Activated CD4-positive, alpha-beta T cell treated with anti-CD3 and anti-CD28 coated beads, Interleukin-2, amount 50 U/mL, for 24 hours (primary cell): ENCODE measurements at places on chromosomes 4 and X.

GRCh38 chr4:121228848-121229247 lies 64.7 kb upstream of the TNIP3 start:
- DNase-seq, result no peak

DNA sequence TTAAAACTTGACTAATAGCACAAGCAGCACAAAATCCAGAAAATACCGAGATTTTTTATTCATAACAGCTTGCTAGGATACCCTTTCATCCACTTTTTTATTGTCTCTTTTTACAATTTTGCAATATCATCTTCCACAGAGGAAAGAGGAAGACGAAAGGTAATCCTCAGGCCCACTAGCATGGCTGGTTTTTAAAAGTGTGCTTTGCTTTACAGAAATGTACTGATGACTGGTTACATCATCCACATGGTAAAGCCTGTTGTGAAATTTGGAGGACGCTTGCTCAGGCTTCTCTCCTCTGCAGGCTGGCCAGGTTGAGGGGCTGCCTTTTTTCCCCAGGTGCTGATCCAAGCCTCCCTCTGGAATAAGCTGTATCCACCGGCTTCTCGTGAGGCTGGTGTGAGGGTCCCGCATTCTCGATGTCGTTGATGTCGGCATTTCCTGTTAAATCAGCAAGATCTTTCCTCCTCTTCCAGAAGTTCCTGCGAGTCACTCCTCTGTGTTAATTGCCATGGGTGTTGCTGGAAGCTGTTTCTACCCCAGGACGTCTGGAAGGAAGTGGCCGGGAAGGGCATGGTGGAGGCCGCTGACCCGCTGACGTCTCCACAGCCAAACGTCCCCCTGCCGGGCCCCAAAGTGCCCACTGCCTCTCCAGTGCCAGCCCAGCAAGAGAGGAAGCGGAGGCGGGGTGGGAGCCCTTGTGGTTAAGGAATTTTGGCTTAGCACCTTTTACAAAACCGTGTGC lies 5.8 kb upstream of the DGKQ start:
- no peak for DNase-seq

GRCh38 chr4:14620567-14621141 lies 381.6 kb upstream of the CPEB2 start:
- no peak for DNase-seq

- DNase-seq, result no peak
Measured at GRCh38 chr4:106172861-106173260, 143.1 kb downstream of the TBCK start.

GRCh38 chr4:100828986-100829685 lies 311.3 kb upstream of the EMCN start:
- DNase-seq, result no peak

DNA sequence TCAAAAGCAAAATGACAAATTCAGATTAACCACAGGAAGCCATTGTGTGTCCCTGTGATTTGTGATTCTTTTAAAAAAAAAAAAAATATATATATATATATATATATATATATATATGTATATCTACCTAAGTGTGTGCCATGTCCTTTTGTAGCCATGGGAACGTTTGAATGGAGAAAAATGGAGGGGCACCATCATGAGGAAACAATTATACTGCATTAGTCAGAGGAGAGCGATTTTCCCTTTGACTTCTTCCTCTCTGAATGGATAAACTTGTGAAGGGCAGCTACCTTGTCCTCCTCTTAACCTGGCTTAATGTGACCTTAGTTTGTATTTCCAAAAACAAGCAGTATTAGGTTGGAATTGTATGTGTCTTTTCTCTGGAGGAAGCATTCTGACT lies 23.3 kb upstream of the CBLL2 start:
- DNase-seq, result no peak

DNA sequence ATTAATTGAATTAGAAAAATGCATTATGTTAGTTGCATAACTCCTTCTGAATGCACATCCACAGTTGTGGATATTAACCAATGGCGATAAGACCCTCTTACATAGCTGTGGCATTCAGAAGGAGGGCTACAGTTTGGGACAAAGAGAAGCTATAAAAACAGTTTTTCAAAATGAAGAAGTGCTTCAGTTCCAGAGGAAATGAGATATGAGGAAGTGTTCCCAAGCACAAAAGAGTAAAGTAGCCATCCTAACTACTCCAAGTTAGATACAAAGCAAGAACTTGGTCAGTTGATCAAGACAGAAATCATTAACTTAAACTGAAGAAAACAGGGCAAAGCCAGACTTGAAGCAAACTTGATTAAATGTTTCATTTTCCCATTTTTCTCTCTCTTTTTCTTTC lies 17.2 kb upstream of the ADGRL3 start:
- no peak for DNase-seq

DNA sequence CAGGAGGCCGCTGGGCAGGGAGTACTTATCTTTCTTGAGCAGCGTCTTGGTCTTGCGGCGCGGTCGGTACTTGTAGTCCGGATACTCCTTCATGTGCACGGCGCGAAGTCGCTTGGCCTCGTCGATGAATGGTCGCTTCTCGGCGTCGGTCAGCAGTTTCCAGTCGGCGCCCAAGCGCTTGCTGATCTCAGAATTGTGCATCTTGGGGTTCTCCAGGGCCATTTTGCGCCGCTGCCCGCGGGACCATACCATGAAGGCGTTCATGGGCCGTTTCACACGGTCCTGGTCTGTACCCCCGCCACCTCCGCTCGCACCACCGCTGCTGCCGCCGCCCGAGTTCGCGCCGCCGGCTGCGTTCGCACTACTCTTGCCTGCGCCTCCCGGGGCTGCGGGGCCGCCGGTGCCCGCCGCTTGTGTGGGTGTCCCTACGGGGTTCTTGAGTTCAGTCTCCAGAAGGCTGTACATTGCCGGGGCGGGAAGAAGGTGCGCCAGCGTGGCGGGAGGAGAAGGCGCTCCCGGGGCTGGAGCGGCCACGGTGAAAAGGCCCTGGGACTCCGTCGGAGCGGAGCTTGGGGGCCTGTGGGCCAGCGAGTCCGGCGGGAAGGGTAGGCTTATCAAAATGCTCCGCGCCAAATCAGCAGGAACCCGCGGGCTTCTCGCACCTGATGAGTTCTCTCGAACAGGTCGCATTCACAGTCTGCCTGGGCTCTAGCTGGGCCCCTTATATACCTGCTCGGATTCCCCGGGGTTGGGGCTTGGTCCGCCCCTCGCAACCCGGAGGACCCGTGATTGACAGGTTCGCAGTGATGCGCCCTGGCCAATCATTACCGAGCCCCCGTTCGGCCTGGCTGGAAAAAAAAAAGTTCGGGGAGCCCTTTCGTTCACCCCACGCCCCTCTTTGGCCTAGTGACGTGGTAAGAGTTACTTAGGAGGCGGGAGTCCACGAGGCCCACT lies at the start of gene SOX3:
TSS of gene SOX3 (minus strand) at position 699 of the 954 bp plus-strand sequence. CDS start at position 690, 9 bp downstream.
- no peak for DNase-seq

DNA sequence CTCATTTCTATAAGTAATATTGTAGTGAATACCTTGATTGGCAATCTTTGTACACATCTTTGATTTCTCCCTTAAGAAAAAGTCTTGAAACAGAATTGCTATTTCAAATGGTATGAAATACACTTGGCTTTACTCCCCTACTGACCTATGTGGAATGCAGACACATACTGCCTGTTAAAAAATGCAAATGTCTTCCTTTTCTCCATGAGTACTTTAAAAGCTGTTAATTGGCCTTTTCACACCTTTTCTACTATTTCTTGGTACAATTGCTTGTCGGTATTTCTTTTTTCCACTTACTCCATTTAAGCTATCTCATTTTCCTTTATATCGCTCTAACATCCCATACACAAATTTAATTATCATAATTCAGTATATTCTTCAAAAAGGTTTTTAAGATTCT lies 87.2 kb downstream of the FRYL start:
- DNase-seq, result no peak

DNA sequence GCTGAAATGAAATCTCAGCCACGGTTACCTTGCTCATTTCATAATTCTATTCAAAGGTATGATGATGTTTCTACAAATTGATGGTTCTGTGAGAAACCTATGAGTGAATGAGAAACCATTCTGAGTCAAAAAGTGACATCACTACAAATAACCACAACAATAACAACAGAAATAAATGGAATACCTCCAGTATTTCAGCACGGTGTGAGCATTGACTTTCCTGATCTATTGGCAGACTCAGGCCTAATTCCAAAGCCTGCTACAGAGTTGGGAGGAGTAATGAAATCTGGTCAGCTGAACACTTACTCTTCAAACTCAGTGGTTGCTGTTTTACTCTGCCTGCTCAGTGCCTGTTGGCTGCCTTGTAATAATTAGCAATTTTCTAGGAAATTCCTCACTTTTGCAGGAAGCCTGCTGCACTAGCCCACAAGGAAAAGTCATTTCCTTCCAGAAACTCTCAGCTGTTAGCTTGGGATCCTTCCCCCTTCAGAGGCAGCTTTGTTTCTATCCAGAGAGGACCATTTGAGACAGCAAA lies 18.8 kb upstream of the SYNPO2 start:
- no peak for DNase-seq

- DNase-seq, result no peak
Measured at GRCh38 chr4:99275050-99275449, 15.7 kb downstream of the ADH1A start.

- DNase-seq, result no peak
Measured at GRCh38 chr4:183413234-183414200, 30.9 kb upstream of the CDKN2AIP start.

GRCh38 chrX:77917294-77917933 lies 6.9 kb downstream of the ATP7A start:
- no peak for DNase-seq

- no peak for DNase-seq
Measured at GRCh38 chr4:32909736-32910135, 2189.6 kb downstream of the PCDH7 start.

GRCh38 chr4:155891058-155891457 lies 12.4 kb upstream of the TDO2 start:
- no peak for DNase-seq

DNA sequence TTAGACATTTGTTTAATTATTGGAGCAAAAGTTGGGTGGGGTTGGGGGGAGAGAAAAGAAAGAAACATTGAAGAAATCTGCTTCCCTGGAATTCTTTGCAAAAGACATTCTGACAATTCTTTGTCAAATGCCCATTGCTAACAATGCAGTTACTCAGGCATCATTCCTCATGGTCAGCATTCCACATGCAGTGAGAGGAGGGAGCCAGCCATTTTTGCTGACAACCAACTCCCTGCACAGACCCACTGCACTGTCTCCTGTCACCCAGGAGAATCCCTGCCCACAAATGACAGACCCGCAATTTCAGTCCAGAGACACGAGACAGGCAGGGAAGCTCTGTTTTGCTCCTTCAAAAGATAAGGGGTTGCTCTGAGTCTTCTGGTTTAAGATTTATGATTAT lies 985.1 kb upstream of the SLIT2 start:
- DNase-seq, result no peak

- DNase-seq, result no peak
Measured at GRCh38 chr4:33133723-33134122, 2413.6 kb downstream of the PCDH7 start.

- DNase-seq, result no peak
Measured at GRCh38 chrX:22974616-22975015, 25.1 kb upstream of the DDX53 start.

DNA sequence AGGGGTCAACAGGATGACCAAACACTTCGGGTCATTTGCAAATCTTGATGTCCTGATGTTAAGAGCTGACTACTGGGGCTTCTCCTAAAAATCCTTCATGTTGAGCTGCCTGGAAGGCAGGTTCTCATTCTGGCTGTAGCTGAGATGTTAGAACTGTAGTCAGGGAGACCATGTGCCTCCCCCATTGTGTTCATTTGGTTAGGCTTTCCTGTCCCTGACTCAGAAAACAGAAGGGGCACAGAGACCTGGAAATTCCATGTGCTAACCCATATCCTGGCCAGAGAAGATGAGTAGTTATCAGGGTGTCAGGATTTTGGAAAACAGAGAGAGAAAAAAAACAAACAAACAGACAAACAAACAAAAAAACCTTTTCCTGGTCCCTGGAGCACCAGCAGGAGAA lies 177.5 kb downstream of the AR start:
- DNase-seq, result no peak

- no peak for DNase-seq
Measured at GRCh38 chr4:36303426-36304137, 22.2 kb downstream of the DTHD1 start.

DNA sequence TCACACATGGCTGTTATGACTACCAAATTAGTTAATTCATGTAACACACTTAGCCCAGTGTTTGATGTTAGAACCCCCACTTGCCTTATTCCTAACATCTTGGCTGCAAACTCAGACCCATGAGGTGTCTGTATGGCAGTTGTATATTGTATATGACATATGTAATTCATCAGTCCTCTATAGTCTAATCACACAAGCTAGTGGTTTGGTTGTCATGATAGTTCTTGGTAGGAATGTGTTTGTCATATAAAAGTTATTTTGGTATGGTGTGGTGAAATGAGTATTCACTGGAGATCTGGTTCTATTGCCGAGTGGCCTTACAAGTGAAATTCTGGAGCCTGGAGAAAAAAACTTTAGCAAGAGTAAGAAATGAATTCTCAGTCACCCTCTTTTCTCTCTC lies 149.2 kb downstream of the AWAT2 start:
- DNase-seq, result no peak

DNA sequence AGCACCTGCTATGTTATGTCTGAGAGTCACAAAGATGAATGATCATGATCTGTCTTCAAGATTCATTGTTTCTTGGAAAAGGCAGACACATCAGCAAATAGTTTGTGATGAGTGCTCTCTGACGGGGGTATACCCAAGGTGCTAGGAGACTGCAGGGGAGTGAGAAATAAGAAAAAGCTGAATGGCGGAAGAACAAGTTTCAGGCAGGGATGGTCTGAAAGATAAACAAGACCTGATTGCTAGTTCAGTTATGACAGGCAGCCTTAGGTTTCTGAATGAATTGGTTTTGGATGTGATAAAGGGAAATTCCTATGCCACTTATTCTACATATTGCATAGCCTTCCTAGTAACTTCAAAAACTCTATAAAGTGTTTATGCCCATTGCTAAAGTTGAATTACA lies 327.0 kb upstream of the DKK2 start:
- no peak for DNase-seq

DNA sequence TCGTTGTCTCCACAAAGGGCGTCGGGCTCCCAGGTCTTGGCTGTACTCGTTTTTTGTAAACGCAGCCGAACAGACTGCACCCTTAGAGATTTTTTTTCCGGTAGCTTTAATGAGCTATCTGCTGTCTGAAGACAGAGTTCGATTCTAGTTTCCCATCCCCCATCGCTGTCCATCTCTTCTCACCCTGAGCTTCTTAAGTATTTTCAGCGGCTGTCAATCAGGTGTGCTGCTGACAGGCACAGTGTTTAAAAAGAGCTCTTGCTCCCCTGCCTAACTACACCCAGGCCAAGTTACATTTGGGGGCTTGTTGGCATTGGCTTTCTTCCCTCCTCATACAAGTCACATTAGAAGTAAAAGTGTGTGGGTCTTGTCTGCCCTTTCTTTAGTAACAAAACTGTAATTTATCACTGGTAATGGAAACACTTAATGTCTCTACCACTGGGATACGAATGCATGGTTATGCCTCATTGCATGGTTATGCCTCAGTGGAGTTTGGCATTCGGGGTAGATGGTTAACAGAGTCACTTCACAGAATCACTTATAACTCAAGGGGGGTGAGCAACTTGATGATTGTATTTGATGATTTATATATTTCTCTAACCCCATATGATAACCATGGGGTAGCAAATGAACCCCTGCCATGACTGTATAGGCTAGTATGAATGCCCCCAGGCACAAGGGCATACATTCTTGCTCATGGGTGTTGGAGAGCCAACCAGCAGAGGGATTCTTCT lies 1.4 kb upstream of the ARHGAP6 start:
- DNase-seq, result no peak
